Natural killer cell (primary cell): ENCODE measurements at places on chromosomes 3 and 15.

DNA sequence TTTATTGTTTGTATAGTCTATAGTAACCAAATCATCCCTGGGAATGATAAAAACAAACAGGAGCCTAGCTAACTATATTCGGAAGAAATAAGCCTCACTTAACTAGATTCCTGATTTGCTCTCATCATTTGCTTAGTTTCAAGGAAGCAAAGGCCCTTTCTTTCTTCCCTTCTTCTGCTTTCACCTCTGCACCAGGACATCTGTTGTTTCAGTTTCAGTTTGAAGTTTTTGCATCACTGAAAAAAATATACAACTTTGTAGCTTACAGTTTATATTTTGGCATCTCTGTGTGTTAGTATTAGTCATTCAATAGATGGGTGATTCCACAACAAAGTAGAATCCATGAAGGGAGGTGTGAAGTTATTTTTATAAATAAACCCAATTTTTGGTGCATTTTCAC, 113.6 kb upstream of the SNTN start:
- no peaks in the 10 kb centered on the region for H3K36me3 ChIP-seq
- DNase-seq = no peak
- no peak overlapping the region for H3K27ac ChIP-seq
- no peaks in the 10 kb centered on the region for H3K4me1 ChIP-seq

DNA sequence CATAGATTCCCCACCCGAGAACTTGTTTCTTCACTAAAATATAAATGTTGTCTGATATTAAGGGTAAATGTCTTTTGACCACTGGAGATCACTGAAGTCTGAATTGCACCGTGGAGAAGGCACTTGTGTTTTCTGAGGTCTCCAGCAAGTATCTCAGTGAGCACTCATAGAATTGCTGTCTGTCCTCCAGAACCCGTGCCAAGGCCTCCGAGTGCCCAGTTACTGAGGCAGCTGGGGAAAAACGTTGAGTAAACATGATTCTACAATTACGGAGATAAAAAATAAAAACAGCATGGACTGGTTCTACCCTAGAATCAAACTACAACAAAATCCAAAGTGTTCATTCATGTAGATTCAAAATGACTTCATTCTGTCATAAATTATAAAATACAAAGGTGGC, 60.0 kb downstream of the MLH1 start:
- H3K4me1 ChIP-seq = no peaks in the 10 kb centered on the region
- DNase-seq = no peak
- no peaks in the 10 kb centered on the region for H3K27me3 ChIP-seq
- no peak overlapping the region for H3K27ac ChIP-seq
- H3K36me3 ChIP-seq = peaks cover 77% of the 10 kb centered on the region

DNA sequence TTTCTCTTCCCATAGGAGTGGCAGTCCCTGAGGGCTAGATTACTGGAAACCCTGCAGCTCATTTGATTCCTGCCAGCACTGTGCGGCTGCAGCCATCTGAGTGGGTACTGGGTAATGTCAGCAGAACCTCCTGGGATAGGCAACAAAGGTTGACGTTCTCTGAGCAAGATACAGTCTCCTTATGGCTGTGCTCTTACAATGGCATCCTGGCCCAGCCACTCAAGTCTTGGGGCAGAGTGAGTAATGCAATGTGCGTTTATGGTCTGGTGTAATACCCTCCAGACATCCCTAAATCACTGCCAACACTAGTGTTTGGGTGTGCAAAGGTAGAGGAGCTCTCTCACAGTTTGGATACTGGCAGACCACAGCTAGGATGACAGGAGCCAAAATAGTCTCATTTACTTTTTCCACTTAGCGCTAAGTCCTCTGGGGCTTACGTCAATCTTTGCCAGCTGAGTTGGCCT, 775.8 kb downstream of the ZNF385D start:
- no peaks in the 10 kb centered on the region for H3K4me1 ChIP-seq

DNA sequence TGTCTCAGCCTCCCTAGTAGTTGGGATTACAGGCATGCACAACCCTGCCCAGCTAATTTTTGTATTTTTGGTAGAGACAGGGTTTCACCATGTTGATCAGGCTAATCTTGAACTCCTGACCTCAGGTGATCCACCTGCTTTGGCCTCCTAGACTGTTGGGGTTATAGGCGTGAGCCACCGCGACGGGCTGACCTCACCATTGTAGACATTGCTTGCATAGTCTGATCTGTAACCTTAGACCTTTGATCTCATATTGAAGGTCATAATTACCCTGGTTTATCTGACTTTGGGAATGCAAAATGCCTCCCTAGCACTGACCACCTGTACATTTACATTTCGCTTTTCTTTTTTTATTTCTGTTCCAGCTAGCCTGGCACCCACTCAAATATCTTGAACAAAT, 31.2 kb downstream of the ADGRG7 start:
- no peak for DNase-seq
- no peak overlapping the region for H3K27ac ChIP-seq
- H3K27me3 ChIP-seq = no peaks in the 10 kb centered on the region
- H3K36me3 ChIP-seq = no peaks in the 10 kb centered on the region

- DNase-seq = no peak
- no peak overlapping the region for H3K4me3 ChIP-seq
- H3K27me3 ChIP-seq = no peaks in the 10 kb centered on the region
- H3K36me3 ChIP-seq = no peaks in the 10 kb centered on the region
These were observed 532.7 kb downstream of the NLGN1 start for GRCh38 chr3:173930251-173930650.

DNA sequence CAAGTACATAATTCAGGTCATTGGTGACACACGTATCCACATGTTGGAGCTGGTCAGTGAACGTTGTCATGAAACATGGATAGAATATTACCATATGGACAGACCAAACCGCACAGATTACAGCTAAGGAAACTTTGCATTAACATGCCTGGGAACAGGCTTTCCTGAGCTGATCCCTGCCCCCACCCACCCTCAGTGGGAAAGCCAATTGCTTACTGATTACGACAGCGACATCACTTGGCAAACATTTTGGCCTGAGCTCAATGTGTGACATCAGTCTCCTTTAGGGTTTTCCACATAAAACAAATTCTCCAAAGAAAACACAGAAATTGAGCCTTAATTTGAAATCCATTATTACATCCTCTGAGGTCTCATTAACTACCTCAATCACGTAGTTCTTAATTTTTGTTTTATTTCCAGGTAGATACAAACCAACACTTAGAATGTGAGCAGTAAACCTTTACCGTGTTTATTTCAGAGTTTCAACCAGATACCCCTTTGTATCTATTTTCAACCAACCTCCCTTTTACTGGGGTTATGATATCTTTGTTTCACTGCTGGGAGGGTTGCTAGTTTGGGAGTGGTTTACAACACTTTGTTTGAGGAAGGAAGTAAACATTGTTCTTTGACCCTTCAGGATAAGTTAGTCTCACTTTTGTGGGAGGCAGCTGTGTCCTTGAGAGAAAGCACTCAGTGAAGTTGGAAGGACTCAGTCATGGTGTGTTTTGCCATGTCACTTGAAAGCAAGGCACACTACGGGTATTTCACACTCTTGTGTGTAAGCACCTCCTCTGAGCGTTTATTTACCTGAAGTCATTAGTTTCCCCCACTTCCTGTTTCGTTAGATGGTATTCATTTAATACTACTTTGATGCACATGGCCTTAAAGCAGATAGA, 103.1 kb downstream of the CMSS1 start:
- no peaks in the 10 kb centered on the region for H3K27me3 ChIP-seq
- H3K4me3 ChIP-seq = no peak overlapping the region
- H3K27ac ChIP-seq = no peak overlapping the region
- H3K4me1 ChIP-seq = no peaks in the 10 kb centered on the region
- peaks cover 2% of the 10 kb centered on the region for H3K36me3 ChIP-seq

GRCh38 chr3:162354356-162354755, 857.7 kb downstream of the OTOL1 start:
- H3K27ac ChIP-seq = no peak overlapping the region
- no peaks in the 10 kb centered on the region for H3K4me1 ChIP-seq
- H3K27me3 ChIP-seq = no peaks in the 10 kb centered on the region

GRCh38 chr3:141360888-141361598, 7.3 kb upstream of the ZBTB38 start:
- DNase-seq = peak; percentile 73
- H3K4me1 ChIP-seq = peaks cover 5% of the 10 kb centered on the region
- no peaks in the 10 kb centered on the region for H3K36me3 ChIP-seq
- no peak overlapping the region for H3K4me3 ChIP-seq
- H3K27me3 ChIP-seq = no peaks in the 10 kb centered on the region
- H3K27ac ChIP-seq = no peak overlapping the region

DNA sequence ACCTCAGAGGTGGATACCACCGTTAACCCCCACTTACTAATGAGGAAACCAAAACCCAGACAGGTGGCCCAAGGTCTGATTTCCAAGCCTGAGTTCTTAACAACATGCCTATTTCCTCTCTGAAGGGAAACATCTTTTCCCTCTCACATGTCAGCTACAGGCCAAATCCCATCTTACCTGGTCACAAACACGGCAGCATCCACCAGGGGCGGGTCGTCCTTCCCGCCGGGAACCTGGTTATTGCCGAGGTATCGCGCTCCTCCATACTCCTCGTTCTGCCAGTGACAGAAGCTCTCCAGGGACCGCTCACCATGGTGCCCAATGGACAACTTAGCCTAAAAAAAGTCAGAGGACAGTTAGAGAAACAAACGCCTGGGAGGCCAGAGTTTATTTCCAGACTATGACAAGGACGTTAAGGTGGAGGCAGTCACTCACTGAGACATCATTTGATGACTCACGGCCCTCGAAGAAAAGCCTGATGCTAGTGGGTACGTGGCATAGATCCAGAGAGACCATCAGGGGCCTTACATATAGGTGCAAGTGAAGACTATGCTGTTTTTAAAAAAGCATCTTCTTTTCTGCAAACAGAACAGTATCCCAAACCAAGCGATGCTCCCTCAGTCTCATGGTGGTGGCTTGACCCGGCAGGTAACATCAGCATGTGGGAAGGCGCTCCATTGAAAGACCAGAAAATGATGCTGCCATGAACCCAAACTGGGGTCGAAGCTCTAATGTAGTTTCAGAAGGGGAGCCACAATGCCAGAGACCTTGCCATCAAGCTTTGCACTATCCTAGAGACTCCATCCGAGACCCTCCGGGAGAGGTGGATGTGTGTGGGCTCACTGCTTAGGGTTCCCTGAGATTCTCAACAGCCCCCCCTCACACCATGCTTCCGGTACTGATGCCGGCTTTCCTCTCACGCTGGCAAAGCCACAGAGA, 80.2 kb downstream of the ADAMTS17 start:
- H3K36me3 ChIP-seq = no peaks in the 10 kb centered on the region
- no peaks in the 10 kb centered on the region for H3K27me3 ChIP-seq
- H3K4me1 ChIP-seq = peaks cover 1% of the 10 kb centered on the region
- H3K4me3 ChIP-seq = no peak overlapping the region
- H3K27ac ChIP-seq = no peak overlapping the region

GRCh38 chr3:64664397-64664796, 23.4 kb downstream of the ADAMTS9 start:
- no peaks in the 10 kb centered on the region for H3K4me1 ChIP-seq
- DNase-seq = no peak
- H3K27me3 ChIP-seq = no peaks in the 10 kb centered on the region
- H3K27ac ChIP-seq = no peak overlapping the region

DNA sequence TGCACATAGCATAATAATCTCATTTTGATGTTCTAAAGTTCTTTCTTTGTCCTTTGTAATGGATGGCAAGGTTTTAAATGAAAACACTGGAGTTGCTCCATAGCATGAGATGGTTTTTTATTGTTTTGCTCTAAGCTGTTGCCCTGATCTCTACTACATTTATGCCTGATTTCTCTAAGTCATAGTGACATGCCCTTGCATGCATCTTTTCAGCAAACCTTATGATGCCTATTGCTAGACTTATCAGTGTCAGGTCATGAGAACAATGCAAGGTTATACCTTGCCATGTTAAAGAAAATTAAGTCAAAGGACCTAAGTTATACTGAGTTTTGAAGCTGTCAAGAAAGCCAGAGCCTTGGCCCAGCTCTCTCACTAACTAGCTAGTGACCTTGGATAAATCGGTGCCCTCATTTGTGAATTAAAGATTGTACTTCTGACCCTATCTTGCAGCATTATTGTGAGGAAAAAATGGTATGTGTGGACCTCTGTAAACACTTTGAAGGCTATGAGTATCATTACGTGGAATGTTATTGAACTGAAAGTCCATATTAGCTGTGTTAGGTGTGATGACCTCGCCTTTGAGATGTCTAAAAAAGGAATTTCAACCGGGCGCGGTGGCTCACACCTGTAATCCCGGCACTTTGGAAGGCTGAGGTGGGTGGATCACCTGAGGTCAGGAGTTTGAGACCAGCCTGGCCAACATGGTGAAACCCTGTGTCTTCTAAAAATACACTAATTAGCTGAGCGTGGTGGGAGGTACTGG, 256.4 kb upstream of the UBE2E1 start:
- H3K4me3 ChIP-seq = no peak overlapping the region
- no peaks in the 10 kb centered on the region for H3K4me1 ChIP-seq
- no peaks in the 10 kb centered on the region for H3K36me3 ChIP-seq
- DNase-seq = no peak
- H3K27me3 ChIP-seq = no peaks in the 10 kb centered on the region
- no peak overlapping the region for H3K27ac ChIP-seq

GRCh38 chr3:158121295-158121694, 11.4 kb downstream of the RSRC1 start:
- H3K36me3 ChIP-seq = peaks cover 21% of the 10 kb centered on the region
- no peaks in the 10 kb centered on the region for H3K27me3 ChIP-seq
- no peaks in the 10 kb centered on the region for H3K4me1 ChIP-seq
- no peak overlapping the region for H3K27ac ChIP-seq
- no peak for DNase-seq
- no peak overlapping the region for H3K4me3 ChIP-seq

- H3K4me3 ChIP-seq = no peak overlapping the region
- H3K4me1 ChIP-seq = no peaks in the 10 kb centered on the region
- no peaks in the 10 kb centered on the region for H3K36me3 ChIP-seq
- no peak for DNase-seq
- H3K27ac ChIP-seq = no peak overlapping the region
These were observed 315.7 kb upstream of the SLCO3A1 start for GRCh38 chr15:91537856-91538255.

DNA sequence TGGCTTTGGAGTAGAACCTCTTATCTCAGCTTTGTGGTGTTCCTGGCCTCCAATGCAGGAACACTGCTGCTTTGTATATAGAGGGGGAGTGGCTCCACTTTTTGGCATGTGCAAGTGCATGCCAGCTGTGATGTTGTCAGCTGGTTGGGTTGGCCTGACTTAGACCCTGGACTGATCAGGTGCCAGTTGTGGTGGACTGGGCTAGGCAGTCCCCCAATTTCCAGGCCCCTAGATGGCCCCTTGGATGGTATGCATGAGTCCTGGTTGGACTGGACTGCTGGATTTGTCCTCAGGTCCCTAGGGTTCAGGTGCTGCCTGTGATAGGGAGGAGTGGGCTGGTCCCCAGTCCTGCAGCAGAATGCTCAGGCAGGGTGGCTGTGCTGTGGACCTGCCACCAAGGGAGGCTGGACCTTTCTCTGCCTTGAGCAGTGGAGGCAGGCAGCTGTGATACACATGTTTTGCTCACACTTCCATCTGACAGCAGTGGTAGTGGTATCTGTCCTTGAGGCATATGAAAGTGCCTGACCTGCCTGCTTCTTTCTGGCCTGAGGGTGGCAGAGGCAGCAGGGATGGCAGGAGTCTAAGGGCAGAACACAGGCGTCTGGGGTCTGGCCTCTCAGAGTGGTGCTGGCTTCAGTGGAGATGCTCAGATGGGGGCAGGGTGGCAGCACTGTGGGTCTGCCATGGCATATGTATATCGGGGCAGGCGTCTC, 74.8 kb downstream of the STXBP5L start:
- no peaks in the 10 kb centered on the region for H3K27me3 ChIP-seq
- no peaks in the 10 kb centered on the region for H3K4me1 ChIP-seq
- H3K36me3 ChIP-seq = no peaks in the 10 kb centered on the region

- peak overlapping the region; percentile 69 for H3K27ac ChIP-seq
- H3K36me3 ChIP-seq = no peaks in the 10 kb centered on the region
- DNase-seq = peak; percentile 66
- H3K4me1 ChIP-seq = peaks cover 64% of the 10 kb centered on the region
- H3K4me3 ChIP-seq = peak overlapping the region; percentile 86
These were observed 1.3 kb downstream of the FAM43A start for GRCh38 chr3:194686816-194687637.
